HepG2 (cell line): ENCODE measurements at places on chromosomes 1 and 21. TPM values are rescaled to one million over a fixed set of nuclear protein-coding genes. Genes with fewer than 3 reads are reported as not detected.

Gene CNIH3
- polyA plus RNA-seq: 0.36 and 0.99 TPM in 2 replicates

- peaks cover 10% of the 10 kb centered on the region; the same call in 1 of the 2 replicates for H3K4me1 ChIP-seq
- no peak for DNase-seq
- no peak overlapping the region for H3K27ac ChIP-seq
- H3K27me3 ChIP-seq: no peaks in the 10 kb centered on the region
- H3K4me3 ChIP-seq: no peak overlapping the region
- no peaks in the 10 kb centered on the region for H3K36me3 ChIP-seq
Measured at GRCh38 chr21:35007348-35007747, 41.8 kb downstream of the RUNX1 start.

DNA sequence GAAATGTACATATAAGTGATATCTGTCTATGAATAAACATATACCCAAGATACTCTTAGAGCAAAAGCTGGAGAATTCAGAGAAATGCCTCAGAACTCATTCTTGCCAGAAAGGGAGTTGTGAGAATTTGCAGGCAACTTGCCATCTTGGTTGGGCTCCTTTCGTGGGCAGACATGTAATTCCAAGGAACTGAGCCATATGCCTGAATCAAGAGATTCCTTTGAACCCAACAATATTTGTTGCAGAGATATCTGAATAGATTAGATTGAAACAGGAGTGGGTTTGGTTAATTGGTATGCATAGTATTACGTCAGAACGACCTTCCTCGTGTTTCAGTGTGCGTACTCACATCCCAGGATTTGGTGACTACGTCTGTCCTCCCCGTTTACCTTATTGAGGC, 67.0 kb downstream of the TGFB2 start:
- DNase-seq: no peak
- no peak overlapping the region for H3K4me3 ChIP-seq
- no peak overlapping the region for H3K27ac ChIP-seq
- no peaks in the 10 kb centered on the region for H3K36me3 ChIP-seq
- peaks cover 9% of the 10 kb centered on the region; the same call in 1 of the 2 replicates for H3K4me1 ChIP-seq
- H3K27me3 ChIP-seq: peaks cover 11% of the 10 kb centered on the region; the same call in 1 of the 3 replicates

- H3K27me3 ChIP-seq: peaks cover 2% of the 10 kb centered on the region; the same call in 1 of the 3 replicates
- H3K27ac ChIP-seq: no peak overlapping the region
- H3K36me3 ChIP-seq: no peaks in the 10 kb centered on the region
- H3K4me3 ChIP-seq: no peak overlapping the region
- no peak for DNase-seq
Measured at GRCh38 chr1:115982400-115982799, 6.1 kb downstream of the SLC22A15 start.

GRCh38 chr1:202056644-202057334, 46.4 kb downstream of the ELF3 start:
- no peaks in the 10 kb centered on the region for H3K36me3 ChIP-seq
- peak overlapping the region; percentile 60 for H3K27ac ChIP-seq
- no peaks in the 10 kb centered on the region for H3K27me3 ChIP-seq
- DNase-seq: peak; percentile 89
- H3K4me3 ChIP-seq: no peak overlapping the region; the same call in 1 of the 2 replicates

DNA sequence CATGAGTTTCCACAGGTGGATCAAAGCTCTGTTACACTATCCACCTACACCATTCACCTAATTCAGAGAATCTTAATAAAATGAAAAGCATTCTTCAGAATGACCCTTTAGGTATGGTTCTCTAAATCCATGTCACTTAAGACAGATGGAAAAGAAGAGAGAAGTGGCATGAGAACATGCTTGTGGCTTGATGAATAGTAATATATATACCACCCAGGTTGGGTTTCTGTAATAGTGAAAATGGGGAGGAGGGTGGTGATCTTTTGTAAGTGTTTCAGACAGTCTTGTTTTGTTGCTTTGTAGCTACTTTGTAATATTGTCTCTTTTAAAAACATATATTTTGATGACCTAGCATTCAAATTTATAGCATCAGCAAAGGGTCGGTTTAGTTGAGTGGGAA, 469.8 kb downstream of the USP25 start:
- no peaks in the 10 kb centered on the region for H3K36me3 ChIP-seq
- H3K27me3 ChIP-seq: no peaks in the 10 kb centered on the region
- DNase-seq: no peak
- no peak overlapping the region for H3K27ac ChIP-seq
- H3K4me3 ChIP-seq: no peak overlapping the region

GRCh38 chr1:186306533-186306932, 68.5 kb downstream of the TPR start:
- H3K27me3 ChIP-seq: no peaks in the 10 kb centered on the region
- H3K4me1 ChIP-seq: no peaks in the 10 kb centered on the region
- H3K36me3 ChIP-seq: no peaks in the 10 kb centered on the region
- H3K4me3 ChIP-seq: no peak overlapping the region
